Liver (tissue), 10 donors: ENCODE measurements at places on chromosomes 6 and 20.

DNA sequence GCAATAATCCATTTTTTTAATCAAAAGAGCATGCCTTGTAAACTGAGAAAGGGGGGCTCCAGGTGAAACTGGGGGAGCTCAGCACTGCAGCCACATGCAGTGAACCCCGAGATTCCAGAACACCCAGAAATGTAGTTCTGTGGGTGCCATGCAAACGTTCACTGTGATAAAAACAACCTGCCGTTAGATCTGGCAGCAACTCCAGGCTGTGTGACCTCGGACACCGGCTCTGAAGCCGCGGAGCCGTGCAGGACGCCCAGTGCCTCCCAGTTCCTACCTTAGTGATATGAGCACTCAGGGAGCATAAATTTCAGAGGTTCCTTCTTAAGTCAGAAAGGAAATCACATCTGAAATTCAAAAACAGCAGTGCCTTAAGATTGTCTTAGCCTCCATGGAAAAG is 85.4 kb upstream of the THBS2 start:
- DNase-seq, result no peak

GRCh38 chr20:13169086-13169485 is 52.0 kb upstream of the ISM1 start:
- no peak for DNase-seq

DNA sequence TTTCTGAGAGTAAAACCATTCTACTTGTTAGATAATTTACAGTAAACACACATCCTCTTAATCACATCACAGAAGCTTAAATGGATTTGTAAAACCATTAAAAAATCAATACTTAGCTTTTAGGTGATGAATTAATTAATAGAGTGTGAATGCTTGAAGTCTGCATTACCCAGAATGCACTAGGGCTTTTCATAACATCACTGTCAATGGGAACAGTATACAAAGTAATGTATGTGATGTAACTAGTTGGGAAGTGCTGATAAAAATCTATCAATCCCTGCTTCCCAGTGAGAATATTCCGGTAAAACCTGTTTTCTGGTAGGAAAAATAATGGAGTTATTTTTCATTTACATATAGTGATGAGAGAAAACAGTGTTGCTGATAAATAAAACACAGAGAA is 23.1 kb upstream of the HDGFL1 start:
- DNase-seq, result no peak

DNA sequence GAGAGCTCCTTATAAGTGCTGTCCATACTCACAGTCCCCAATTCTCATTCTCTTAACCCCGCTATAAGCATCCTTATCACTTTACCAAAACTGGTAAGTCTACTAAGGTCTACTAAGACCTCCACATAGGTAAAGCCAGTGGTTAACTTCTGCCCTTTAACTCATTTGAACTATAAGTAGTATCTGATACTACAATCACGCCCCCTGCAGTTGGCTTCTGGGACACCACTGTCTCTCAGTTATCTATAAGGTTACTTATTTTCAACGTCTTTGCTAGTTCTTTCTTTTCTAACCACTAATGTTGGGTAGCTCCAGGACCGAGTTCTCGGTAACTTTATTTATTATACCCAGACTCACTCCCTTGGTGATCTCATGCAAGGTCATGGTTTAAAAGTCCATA is 142.6 kb downstream of the ARHGAP18 start:
- DNase-seq, result peak; percentile 64

DNA sequence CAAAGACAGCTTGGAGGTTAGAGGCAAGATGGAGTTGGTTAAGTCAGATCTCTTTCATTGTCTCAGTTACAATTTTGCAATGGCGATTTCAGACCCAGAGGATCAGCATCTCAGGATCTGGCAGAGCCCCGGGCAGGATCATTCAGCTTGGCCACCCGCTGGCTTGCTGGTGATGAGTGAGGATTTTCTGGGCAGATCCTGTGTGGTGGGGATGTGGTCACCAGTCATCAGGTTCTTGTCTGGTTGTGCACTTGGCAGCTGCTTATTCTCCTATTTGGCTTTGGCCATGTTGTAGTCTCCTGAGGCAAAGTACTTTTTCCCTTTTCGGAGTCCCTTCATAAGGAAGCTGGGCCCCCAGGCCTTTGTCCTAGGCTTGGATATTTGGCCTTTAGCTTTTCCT is 953.9 kb downstream of the KIF16B start:
- no peak for DNase-seq

- DNase-seq, result no peak
Measured at GRCh38 chr6:35486005-35486925, 10.6 kb downstream of the TEAD3 start.

DNA sequence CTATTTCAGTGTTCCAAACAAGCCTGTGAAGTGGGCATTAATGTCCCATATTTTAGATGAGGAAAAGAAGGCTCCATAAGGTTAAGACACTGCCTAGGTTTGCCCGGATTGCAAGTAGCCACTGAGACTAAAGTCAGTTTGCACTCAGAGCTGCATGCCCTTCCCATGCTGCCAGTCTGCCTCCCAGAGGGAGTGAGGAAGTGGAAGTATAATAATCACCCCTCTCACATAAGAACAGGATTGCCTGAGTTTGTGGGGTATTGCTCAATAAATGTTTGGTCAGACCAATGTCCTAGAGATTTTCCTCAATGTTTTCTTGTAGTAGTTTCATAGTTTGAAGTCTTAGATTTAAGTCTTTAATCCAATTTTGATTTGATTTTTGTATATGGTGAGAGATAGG is 43.9 kb upstream of the CLIC5 start:
- no peak for DNase-seq

DNA sequence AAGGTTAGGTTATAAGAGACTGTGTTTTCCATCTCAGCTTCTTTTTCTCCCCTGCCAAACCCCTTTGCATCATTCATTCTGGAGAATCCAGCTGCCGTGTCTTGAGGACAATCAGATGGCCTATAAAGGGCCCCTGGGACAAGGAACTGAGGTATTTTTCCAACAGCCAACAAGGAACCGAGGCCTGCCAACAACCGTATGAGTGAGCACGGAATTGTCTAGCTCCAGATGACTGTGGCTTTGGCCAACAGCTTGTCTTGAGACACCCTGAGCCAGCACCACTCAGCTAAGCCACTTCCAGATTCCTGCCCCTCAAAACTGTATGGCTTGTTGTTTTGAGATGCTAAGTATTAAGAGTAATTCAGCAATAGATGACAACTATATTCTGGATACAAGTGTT is 433.7 kb upstream of the HSF2 start:
- DNase-seq, result no peak

DNA sequence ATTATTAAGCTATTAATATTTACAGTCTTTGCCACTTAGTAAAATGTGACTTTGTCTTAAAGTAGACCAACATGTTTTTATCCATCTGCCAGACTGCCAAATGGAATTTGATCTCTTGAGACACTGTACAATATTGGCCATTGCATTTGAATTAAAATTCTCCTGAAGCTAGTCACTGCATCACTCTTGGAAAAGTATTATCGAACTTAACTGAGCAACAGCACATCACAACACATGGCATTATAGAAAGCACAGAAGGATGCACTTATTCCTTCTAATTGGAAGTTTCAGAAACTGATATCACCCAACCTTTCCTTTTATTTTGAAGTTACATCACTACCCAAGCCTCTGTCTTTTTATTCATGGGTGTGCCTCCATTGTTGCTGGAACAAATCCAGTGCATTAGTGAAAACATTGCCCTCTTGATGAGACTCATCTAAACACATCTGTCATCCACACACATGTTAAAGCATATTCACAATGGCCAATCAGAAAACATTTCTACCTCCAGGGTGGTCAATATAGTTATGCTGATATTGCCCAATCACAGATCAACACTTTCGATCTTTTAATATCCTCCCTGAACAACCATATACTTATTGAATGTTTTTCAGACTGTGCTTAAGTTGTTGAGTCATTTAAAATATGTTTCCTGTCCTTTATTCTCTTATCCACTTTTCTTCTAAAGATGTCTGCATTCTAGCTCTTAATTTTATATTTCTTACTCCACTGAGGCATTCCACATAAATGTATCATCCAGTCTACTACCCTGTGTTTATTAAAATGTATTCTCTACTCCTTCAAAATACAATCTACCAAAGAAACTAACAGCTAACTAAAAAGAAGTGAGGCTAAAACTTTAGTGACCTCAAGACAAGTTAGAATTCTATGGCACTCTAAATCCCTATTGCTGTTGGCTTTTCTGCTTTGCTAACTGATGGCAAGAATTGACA is 535.0 kb downstream of the RFPL4B start:
- DNase-seq, result no peak

DNA sequence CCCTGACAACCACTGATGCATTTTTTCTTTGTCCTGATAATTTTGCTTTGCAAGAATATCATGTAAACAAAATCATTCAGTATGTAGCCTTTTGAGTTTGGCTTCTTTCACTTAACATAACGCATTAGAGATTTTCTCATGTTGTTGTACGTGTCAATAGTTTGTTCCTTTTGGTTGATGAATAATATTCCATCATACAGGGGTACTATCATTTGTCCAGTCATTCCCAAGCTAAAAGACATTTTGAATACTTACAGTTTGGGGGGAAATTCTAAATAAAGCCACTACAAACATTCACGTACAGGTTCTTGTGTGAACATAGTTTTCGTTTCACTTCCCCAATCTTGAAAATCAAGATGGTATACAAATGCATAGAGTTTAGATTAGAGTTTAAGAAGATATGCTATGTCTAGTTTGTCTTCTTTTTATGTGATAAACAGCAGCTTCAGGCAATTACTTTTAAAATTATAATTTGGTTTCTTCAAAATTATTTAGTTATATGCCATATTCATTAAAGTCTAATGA is 5.2 kb downstream of the HAO1 start:
- no peak for DNase-seq

- DNase-seq, result no peak
Measured at GRCh38 chr20:5531318-5532081, 214.7 kb upstream of the PROKR2 start.

DNA sequence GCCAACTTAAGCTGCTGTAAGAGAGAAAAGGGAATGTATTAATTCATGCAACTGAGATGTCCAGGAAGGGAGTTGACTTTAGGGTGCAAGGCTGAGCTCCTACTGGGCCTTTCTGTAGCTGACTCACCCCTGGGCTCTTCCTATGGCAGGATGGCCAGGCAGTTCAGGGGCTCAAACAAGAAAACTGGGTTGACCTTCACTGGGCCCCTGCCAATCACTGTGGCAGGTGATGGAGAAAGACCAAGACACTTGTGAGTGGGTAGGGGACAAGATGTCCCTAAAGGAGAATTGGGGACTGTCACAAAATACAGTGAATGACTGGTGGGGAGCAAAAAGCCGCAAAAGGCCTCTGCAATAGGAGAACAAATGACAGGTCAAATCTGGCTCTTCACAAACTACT is 21.5 kb upstream of the RALGAPA2 start:
- DNase-seq, result no peak

DNA sequence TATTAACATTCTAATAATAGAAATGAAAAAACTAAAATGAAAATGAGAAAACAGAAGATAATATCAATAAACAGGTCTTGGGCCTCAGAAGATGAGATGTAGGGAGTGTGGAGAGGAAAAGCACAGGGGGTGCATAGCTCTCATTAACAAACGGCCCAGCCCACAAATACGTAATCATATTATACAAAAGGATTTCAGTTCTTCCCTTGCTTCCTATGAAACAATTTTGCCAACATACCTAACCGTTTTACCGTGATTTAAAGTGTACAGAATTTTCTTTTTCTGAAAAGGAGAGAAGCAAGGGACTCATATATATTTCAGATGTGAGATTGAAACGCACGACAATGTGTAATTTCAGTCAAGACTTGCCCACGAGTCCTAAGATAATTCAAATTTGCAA is 136.0 kb downstream of the HFE start:
- no peak for DNase-seq
